ENCODE measurements at places on chromosomes 3 and 15.

DNA sequence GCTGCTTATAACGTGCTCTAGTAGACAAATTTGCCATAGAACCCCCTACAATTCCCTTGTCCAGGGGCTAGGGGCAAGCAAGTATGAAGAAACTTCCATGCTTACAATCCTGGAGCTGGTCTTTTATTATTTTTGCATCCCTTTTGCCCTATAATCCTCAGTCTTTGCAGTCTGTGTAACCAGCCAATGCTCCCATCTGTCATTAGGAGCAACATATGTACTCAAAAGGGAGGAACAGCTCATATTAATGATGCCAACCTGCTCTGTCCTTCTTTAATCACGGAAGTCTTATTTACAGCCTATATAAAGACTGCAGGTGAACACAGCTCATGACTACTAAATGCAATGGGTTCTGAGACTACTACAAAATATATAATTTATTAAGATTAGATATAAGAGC, 263.3 kb downstream of the ZIC1 start:
- no peak for DNase-seq

GRCh38 chr3:179046497-179047353, 24.9 kb downstream of the ZMAT3 start:
- no peak for DNase-seq

- DNase-seq = no peak
These were observed 179.4 kb downstream of the CHST2 start for GRCh38 chr3:143298886-143299535.

- no peak for DNase-seq
These were observed 15.7 kb downstream of the BHLHE40 start for GRCh38 chr3:4994823-4995499.

GRCh38 chr3:137110392-137110996, 152.7 kb downstream of the IL20RB start:
- DNase-seq = no peak

Measured in progenitor cell of endocrine pancreas (in vitro differentiated cells).